Lung microvascular endothelial cell (primary cell): ENCODE measurements at places on chromosomes 3 and 15. TPM values are rescaled to one million over a fixed set of nuclear protein-coding genes. Genes with fewer than 3 reads are reported as not detected.
A peak's percentile ranks its signal among the peaks of the same experiment; 100 is the strongest.

The PARP15 gene
- 0.40 and 0.44 TPM in 2 replicates for total RNA-seq

GRCh38 chr15:28107111-28107903, 8.2 kb upstream of the OCA2 start:
- peak; percentile 38 for DNase-seq

GRCh38 chr15:40343512-40343911, 2.8 kb upstream of the CCDC9B start:
- peak; percentile 91 for DNase-seq

The SPATA12 gene
- total RNA-seq, result 0.44 TPM in 1 of 2 replicates, not detected in the other

- DNase-seq, result no peak
These were observed 200.5 kb upstream of the TPM1 start for GRCh38 chr15:62841891-62842559.

- no peak for DNase-seq
These were observed 228.9 kb downstream of the SNRPN start for GRCh38 chr15:25183581-25184251.

DNA sequence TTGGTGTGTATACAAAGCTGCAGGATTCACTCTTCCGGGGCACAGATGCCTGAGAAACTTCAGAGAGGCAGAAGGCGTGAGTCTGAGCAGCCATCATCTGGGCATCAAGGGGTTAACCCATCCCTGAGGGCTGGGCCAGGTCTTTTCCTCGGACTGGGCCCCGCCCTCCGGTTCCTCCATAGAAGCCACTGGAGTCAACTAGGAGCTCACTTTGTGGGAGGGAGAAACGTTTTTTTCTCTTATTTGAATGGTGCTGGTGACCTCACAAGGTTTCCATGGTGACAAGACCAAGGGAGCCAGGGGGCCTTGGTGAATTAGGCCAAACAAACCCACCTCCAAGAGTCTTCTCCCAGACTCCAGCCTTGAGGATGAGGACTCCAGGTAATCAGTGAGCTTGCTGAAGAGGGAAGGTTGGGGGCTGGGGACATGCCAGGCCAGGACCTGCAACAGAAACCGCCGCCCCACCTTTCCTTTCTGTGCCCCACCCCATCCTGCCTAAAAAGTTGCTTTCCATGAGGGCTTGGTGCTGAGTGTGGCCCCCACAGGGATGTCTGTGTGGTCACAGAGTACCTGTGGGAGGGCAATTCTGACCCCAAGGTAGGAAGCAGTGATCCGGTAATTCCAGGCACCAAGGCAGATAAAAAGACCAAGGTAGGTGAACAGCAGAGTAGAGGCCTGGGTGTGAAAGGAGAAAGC, 14.8 kb upstream of the INSYN1 start:
- DNase-seq, result no peak

The FSTL1 gene
- 38.3 and 88.0 TPM in 2 replicates for total RNA-seq

- DNase-seq, result no peak
These were observed 42.5 kb upstream of the ANKRD34C start for GRCh38 chr15:79240036-79240435.

The STRIT1 gene
- total RNA-seq, result not detected in 2 replicates
